ENCODE measurements at places on chromosomes 7 and 10.

- DNase-seq: peak; percentile 84
Observed at GRCh38 chr10:97407211-97407951, 6.2 kb upstream of the RRP12 start.

DNA sequence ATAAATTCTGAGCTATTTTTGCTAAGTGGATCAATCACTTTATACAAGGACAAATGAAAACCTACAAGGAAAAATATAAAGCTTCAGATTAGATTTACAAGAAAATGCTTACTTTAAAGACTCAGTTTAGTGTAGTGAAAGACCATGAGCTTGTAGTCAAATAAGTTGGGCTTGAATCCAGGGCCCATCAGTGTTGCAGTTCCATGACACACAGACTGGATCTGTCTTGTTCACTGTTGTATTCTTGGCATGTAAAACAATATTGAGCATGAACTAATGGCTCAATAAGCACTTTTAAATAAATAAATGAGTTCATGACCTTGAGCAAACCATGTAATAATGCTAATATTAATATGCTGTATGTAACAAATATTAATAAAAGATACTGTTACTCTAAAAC, 164.6 kb upstream of the KCND2 start:
- no peak for DNase-seq

DNA sequence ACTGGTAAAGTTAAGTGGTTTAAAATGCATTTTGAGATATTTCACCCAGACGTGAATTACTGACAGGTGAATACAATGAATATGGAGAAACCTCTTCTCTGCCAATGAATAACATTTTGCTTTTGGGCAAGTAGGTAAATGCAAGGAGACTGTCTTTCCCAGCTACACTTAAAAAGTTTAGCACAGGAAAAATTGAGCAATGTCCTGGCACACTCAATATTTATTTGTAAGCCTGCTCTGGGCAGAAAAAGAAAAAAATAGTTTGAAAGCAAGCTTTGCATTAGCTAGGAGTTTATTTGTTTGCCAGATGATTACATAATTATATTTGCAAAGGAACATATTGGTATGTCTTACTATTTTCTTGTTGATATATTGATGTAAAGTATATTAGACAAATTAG, 624.2 kb downstream of the ACTR3B start:
- DNase-seq: no peak

GRCh38 chr7:33563651-33564050, 341.7 kb upstream of the BMPER start:
- no peak for DNase-seq

DNA sequence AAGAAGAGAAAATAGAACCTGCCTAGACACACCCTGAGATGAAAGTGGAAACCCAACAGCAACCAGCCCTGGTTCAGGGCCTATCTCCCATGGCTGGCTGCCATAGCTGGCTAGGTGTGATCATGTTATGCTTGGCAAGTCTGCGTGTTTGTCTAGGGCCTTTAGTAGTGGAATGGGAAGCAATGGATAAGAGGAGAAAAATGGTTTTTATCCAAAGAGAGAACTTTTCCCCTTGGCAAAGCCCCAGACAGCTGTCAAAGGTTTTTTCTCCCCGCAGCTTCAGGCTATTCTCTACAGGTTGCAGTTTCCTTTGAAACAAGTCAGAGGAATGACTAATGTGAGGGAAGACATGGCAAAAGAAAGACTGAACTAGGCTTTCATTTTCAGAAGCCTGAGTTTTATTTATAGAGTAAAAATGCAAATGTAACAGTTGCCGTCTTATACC, 161.5 kb downstream of the SEMA3D start:
- no peak for DNase-seq

DNA sequence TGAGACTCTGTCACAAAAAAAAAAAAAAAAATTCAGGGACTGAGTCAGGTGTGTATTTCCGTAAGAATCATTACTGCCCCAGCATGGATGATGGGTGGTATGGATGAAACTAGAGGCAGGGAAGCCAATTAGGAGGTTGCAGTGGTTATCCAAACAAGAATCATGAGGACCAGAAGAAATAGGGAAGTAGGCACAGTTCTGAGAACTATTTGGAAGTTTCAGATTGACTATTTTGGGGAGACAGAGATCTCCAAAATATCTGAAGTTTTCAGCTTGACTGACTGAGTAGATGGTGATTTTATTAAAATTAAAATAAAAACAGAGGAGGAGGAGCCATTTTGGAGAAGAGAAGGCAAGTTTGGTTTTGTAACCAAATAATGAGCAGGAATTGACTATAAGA, 119.4 kb upstream of the NRBF2 start:
- no peak for DNase-seq

- DNase-seq: no peak
Observed at GRCh38 chr7:12290761-12291160, 79.7 kb downstream of the TMEM106B start.

DNA sequence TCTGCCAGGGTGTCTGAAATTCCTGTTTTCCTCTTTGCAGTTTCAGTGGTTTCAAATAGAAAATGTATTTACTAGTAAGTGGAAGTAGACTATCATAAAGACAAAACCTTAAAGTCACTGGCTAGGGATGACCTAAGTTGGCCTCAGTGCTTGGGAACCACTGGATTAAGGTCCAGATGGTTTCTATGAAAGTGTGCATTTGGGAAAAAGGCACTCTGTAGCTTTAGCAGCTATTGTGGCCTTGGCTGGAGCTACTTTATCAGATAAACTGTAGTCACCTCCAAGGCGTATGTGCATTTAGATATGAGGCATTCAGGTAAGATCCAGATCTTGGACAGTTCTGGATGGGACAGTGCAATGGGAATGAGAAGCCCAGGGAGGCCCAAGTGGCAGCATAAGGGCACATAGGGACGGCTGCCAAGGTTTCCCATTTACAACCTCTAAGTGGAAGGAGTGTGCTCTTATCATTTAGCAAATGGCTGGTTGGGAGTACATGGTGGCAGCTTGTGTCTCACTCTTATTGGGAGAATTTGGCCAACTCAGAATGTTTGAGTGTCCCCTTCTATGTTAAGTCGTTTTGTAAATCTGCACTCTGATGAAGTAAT, 185.6 kb downstream of the LRMDA start:
- DNase-seq: no peak

DNA sequence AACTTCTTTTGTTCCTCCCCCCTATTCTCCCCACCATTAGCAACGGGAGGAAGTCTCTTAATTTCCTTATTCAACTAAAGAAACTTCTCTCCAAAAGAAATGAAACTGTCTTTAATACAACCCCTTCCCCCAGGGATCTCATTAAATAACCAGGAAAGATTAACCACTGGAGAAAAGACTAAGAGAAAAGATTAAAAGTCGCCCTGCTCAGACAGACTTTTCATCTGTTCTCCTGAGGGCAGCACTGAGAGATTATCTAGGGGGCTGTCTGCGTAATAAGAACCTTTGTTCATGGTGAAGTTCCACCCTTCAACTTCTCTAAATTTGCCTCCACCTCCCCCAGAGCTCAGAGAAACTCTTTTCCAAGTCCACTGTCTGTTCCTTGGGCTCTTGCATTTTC, 105.5 kb downstream of the HGF start:
- DNase-seq: no peak

DNA sequence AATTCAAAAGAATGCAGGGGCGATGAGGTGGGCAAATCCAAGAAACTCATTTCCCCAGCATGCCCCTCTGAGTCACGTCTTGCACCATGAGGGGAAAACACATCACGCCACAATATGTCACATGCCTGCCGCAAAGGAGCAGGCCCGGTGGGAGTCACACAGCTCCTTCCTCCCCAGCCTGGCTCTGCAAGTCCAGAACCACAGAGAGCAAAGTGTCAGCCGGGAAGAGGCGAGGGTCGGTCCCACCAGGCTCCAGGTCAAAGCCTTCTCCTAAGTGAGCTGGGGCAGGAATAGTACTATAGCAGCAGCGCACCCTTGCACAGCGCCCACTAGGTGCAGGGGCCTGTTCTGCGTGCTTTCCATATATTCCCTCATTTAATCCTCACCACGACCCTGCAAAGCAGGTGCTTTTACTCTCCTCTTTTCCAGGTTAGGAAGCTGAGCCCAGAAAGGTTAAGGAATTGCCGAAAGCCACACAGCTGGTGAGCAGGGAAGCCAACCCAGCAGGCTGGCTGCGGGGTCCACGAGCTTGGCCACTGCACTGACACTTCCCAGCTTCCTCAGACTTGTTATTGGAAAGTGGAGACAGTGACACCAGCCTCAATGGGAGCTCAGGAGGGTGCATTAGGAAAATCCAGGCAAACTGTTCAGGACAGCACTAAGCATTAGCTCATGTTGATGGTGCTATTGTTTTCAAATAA, 94.0 kb upstream of the ZMIZ1 start:
- peak; percentile 82 for DNase-seq

- no peak for DNase-seq
Observed at GRCh38 chr7:70762696-70763095, 369.2 kb upstream of the GALNT17 start.

DNA sequence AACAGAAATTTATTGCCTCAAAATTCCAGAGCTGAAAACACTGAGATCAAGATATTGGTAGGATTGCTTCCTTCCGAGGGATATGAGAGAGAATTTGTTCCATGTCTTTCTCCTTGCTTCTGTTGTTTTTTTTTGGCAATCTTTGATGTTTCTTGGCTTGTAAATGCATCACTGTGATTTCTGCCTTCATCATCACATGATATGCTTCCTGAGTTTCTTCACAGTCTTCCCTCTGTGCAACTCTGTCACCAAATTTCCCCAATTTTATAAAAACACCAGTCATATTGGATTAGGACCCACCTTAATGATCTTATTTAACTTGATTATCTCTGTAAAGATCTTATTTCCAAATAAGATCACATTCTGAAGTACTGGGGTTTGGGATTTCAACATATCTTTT, 14.7 kb downstream of the TMEM236 start:
- DNase-seq: no peak

GRCh38 chr10:13769946-13770345, 183.2 kb downstream of the PRPF18 start:
- DNase-seq: no peak

GRCh38 chr10:112756235-112756527, 193.9 kb upstream of the TCF7L2 start:
- DNase-seq: no peak

GRCh38 chr10:10133281-10133680, 884.4 kb upstream of the CELF2 start:
- DNase-seq: no peak

DNA sequence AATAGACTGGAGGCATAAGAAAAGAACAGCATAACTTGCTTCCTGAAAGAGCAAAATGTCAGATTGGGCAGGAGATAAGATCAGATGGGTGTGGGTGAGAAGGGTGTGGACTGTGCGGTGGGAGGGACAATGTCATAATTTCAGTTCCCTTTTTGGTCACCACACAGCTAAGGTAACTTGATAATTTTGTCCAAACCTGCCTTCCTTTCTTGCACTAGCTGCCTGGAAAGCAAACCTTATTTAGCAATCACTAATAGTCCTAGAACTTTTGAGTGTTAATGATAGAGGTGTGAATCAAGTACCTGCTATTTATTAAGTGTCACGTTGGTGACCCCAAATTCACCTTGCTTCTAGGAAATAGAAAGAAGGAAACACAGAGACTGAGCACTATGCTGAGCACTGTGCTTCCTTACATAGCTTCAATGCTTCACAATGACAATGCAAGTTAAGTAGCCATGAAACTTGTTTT, 72.4 kb upstream of the SP4 start:
- DNase-seq: peak; percentile 82

DNA sequence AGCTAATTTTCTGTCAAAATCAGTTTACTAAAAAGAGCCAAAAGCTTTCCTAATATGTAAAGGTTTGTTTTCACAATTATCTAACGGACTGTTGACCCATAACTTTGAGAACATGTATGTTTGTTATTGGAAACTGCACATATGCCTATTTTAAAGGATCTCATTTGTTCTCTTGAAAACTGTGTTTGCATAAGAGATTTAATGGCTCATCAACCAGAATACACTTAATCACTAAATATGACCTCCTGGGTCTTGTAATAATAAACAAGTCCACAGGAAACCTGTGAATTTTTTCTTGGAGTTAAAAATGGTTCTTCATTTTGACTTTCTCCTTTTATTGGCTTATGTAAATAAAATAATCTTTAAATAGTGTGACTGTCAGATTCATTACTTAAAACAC, 48.3 kb upstream of the STEAP1B start:
- no peak for DNase-seq

- DNase-seq: peak; percentile 6
Observed at GRCh38 chr7:97005183-97006054, at the start of gene DLX6. Gene DLX6 (plus strand): TSS chr7:97005553. CDS start chr7:97005978, 425 bp downstream.

DNA sequence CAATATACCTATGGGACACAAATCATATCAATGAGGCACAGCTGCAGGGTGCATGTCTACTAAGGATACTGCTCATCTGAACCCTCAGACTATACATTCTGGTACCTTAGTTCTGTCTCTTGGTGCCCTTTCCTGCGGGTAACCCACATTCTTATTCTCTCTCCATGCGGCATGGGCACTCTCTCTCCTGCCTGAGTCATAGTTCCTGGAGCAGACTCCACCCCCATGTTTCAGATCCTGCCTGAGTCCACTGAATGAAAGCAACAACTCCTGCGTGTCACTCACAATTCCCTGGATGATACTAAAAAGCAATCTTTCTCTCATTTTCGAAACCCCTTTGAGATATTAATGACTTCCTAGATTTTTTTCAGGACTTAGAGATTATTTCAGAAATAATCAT, 653.1 kb upstream of the C7orf33 start:
- no peak for DNase-seq

- no peak for DNase-seq
Observed at GRCh38 chr10:66398669-66399068, 527.2 kb upstream of the LRRTM3 start.

DNA sequence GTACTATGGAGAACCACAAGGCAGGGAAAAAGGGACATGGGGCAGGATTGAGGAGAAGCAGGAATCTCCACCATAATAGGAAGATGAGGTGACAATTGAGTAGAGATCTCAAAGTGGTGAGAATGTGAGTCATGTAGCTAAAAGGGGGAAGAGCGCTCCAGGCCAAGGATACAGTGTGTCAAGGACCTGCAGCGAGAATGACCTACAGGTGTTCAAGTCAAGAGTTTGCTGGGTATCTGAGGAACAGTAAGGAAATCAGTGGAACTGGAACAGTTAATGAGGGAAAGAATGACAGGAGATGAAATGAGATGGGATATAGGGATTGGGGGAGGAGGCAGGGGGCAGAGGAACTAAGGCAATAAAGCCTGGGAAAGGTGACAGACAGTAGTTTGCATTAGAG, 33.6 kb downstream of the SFR1 start:
- DNase-seq: no peak

GRCh38 chr7:92963566-92963965, 127.2 kb upstream of the CDK6 start:
- no peak for DNase-seq

- DNase-seq: no peak
Observed at GRCh38 chr10:48449501-48450232, 143.2 kb downstream of the MAPK8 start.

DNA sequence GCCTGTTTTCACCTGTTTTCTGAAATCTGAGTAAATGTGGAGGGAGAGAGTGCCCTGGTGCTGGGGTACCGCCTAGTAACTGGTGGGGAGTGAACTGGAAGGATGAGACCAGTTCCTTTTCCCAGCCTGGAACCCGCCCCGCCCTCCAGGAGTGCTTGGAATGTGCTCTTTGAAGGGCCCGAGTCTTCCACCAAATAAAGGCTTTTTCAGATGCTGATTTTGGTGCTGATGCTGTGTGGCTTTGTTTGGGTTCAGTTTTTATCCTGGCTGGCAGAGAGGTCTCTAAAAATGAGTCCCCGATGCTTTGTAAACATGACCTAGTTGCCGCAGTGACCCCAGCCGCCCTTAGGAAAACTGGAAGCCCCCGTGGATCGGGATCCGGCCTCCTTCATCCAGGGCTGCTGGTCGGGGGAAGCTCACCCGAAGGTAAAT, 25.9 kb downstream of the FOXK1 start:
- DNase-seq: no peak

Data from CD4-positive, alpha-beta T cell treated with Interleukin-4 for 4 hours (primary cell).